Stimulated activated CD4-positive, alpha-beta T cell treated with anti-CD3 and anti-CD28 coated beads, Interleukin-1b, Interleukin-23, amount 100 ng/mL, for 1 hour (primary cell): ENCODE measurements at places on chromosomes 2 and 18.

DNA sequence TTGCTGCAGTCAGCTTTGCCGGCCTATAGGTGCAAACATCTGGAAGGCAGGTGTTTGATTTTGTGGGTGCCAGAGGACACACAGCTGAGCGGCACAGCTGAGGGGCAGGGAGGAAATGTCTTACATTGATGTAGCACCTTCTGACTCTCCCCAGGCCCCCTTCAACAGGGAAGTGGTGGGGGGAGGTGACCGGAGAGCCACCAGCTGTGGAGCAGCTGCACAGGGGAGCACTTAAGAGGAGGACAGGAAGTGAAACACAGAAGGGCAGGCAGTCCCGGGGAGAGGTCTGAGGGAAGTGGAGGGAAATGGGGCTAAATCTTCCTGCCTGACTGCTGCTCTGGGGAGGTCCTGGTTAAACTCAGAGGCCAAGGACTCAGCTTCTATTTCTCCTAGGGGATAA lies 409.1 kb downstream of the TNS1 start:
- DNase-seq: no peak

DNA sequence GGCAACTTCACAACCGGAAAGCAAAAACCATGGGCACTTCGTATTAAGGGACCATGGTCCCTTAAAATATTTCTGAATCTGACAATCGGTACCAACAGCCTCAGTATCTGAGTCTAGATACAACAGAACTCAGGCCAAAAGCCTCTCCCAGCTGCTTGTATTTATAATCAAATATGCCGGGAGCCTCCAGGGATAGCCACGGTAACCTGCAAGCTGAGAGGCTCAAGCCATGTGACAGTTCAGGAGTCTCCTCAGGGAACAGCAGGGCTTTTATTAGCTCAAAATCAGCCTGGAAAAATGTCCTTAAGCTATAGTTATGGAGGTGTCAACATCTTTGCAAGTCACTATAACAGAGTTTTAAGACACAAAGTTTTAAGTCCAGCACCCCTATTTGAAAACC lies 352.8 kb upstream of the GYPC start:
- no peak for DNase-seq

DNA sequence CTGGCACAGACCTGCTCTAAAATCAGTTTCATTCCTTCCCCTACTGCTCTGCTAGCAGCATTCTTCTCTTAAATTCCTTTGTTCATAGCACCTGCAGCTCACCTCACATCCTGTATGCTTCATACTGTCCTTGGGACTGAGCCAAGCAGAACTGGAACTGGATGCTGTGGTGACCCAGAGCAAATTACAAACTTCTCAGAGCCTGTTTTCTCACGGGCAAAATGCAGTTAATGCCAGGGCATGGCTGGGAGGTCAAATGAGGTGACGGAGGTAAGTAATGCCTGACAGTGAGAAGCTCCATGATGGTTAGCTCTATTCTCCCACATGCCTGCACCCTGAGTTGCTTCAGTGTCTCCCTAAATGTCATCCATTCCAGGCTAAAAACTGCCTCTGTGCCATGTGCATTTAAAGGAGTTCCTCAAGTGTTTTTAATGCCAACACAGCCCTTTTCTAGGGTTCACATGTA lies 29.7 kb downstream of the C2orf42 start:
- DNase-seq: no peak

DNA sequence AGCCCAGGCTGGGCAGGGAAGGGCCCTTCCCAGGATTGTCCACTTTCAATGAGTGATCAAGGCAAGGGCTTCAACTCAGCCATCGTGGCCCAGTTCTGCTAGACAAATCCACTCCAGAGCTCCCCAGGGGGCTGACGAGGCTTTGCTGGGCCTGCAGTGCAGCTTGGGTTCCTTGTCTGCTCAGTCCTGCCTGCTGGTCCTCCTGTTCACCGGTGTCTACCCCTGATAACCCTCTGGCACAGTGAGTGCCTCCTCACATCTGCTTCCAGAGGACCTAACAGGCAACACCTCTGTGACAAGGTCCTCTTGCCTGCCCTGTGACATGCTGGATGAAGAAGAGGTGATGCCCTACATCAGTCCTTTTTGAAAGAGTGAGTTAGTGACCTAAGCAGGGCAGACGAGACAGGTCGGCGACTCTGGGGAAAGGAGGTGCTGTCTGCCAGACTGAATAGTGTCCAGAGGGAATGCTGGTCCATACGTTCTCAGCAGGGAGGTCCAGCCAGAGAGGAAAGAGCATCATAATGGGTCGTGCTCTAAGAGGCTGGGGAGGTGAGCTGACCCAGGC lies 20.9 kb upstream of the KCNF1 start:
- DNase-seq: no peak

GRCh38 chr2:14292964-14293363 lies 339.6 kb upstream of the LRATD1 start:
- DNase-seq: no peak

- DNase-seq: no peak
Measured at GRCh38 chr2:209970271-209970670, 32.2 kb upstream of the RPE start.

- no peak for DNase-seq
Measured at GRCh38 chr2:31188131-31188530, 29.2 kb downstream of the CAPN14 start.

GRCh38 chr2:219718066-219718465 lies 90.6 kb downstream of the SLC4A3 start:
- DNase-seq: no peak

- no peak for DNase-seq
Measured at GRCh38 chr2:226995625-226996041, 159.8 kb downstream of the RHBDD1 start.

GRCh38 chr18:49276680-49277079 lies 183.8 kb downstream of the DYM start:
- no peak for DNase-seq
